ENCODE measurements at places on chromosomes 7 and 10.

GRCh38 chr7:73612598-73613269 is 11.6 kb downstream of the MLXIPL start:
- peak; percentile 54 for DNase-seq

DNA sequence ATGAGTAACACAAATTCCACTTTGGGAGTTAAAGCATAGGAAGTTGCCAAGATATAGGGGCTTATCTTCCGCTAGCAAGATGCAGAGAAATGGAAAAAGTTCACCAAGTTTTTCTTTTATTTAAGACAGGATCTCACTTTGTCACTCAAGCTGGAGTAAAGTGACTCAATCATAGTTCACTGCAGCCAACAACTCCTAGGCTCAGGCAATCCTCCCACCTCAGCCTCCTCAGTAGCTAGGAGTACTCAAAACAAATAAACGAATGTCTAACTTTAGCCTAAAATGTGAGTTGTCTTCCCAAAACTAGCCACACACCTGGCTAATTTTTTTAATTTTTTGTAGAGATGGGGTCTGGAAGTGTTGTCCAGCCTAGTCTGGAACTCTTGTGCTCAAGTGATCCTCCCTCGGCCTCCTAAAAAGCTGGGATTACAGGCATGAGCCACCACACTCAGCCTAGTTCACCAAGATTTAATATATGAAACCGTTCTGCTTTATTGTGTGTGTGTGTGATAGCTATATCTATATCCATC is 9.9 kb downstream of the VIM start:
- peak; percentile 58 for DNase-seq

GRCh38 chr10:76358743-76359395 is 927.4 kb downstream of the LRMDA start:
- no peak for DNase-seq

DNA sequence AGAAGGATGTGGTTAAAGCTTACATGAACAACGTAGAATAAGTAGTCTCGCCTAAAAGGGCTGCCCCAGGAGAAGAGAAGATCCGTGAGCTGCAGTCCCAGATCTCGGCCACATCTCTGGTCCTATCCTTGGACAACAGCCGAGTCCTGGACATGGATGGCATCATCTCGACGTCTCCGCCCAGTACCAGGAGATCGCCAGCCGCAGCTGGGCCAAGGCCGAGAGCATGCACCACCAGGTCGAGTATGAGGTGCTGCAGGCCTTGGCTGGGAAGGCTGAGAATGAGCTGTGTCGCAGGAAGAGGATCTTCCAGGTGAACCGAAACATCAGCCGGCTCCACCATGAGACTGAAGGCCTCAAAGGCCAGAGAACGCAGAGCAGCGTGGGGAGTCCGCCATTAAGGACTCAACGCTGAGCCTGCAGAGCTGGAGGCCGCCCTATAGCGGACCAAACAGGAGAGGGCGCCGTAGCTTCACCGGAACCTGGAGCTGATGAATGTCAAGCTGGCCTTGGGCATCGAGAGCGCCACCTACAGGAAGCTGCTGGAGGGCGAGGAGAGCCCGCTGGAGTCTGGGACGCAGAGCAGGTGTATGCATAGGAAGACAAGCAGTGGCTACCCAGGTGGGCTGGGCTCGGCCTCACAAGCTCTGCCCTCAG is 22.2 kb downstream of the LIPK start:
- peak; percentile 5 for DNase-seq

- DNase-seq, result no peak
Measured at GRCh38 chr7:80413383-80413945, 98.4 kb downstream of the GNAT3 start.
